Activated CD4-positive, alpha-beta T cell treated with anti-CD3 and anti-CD28 coated beads, Interleukin-2, amount 10 ng/mL, durations not matched to agents 7 days and 5 days (primary cell): ENCODE measurements at places on chromosomes 12 and 14.

GRCh38 chr12:41460906-41461305, 272.8 kb downstream of the PDZRN4 start:
- DNase-seq, result no peak
- H3K4me3 ChIP-seq, result no peak overlapping the region
- H3K4me1 ChIP-seq, result no peaks in the 10 kb centered on the region

DNA sequence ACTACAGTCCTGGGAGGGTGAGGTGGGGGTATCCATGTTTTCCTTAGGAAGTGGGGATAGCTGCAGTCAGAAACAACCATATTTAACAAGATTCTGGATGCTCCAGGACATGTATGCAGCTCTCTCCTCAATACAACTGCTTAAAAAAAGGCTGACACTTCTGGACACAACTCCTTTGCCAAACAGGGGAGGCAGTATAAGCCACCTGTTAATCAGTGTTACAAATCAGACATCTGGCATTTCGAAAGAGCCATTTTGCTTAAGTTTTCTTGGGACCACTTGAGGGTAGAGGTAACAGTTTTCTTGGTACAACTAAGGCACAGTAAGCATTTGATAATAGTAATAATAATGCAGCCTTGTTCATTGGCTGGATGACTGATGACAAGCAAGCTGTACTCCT, 47.1 kb downstream of the RPGRIP1 start:
- H3K27ac ChIP-seq, result no peak overlapping the region
- no peaks in the 10 kb centered on the region for H3K36me3 ChIP-seq
- no peak for DNase-seq
- H3K4me3 ChIP-seq, result no peak overlapping the region
- peaks cover 10% of the 10 kb centered on the region for H3K27me3 ChIP-seq

DNA sequence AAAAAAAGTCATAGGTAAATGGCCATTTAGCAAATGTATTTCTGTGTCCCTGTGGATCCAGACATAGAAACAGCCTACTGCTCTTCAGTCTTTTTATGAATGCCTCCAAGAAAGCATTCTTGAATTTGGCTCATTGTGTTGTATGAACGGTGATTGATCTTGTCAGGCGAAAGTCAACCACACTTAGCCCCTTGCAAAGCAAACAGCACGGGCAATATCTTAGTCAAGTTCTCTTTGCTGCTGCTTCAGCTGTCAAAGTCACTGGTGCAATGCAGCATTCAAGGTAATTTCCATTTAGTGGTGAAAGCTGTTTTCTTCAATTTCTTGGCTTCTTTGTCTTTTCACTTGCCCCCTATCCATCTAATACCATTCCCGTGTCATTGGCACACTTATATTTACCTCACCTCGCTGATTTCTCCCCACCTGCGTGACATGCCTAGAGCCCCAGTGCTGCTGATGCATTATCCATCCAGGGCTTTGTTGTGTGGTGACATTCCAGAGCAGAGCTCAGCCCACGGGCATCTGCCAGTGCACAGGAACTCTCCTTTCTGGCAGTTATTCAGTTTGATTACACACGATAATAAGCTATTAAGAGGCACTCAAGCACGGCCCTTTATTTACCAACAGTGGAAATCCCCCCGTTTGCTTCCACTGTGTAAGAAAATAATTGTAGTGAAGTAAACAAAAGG, 362.3 kb upstream of the NOVA1 start:
- no peak overlapping the region for H3K27ac ChIP-seq
- H3K4me3 ChIP-seq, result no peak overlapping the region
- no peaks in the 10 kb centered on the region for H3K4me1 ChIP-seq
- H3K36me3 ChIP-seq, result no peaks in the 10 kb centered on the region
- H3K27me3 ChIP-seq, result no peaks in the 10 kb centered on the region
- DNase-seq, result no peak

- DNase-seq, result no peak
- H3K27me3 ChIP-seq, result no peaks in the 10 kb centered on the region
- no peak overlapping the region for H3K27ac ChIP-seq
- H3K4me3 ChIP-seq, result no peak overlapping the region
- H3K4me1 ChIP-seq, result no peaks in the 10 kb centered on the region
Measured at GRCh38 chr12:28575593-28576205, 385.4 kb downstream of the CCDC91 start.

GRCh38 chr12:124928095-124928911, 13.9 kb upstream of the UBC start:
- H3K36me3 ChIP-seq, result peaks cover 9% of the 10 kb centered on the region
- H3K27me3 ChIP-seq, result peaks cover 7% of the 10 kb centered on the region
- H3K27ac ChIP-seq, result peak overlapping the region; percentile 96
- H3K4me3 ChIP-seq, result peak overlapping the region; percentile 89
- peaks cover 33% of the 10 kb centered on the region for H3K4me1 ChIP-seq

GRCh38 chr12:132582058-132582420, 28.3 kb downstream of the LRCOL1 start:
- no peak overlapping the region for H3K4me3 ChIP-seq
- no peaks in the 10 kb centered on the region for H3K4me1 ChIP-seq
- H3K36me3 ChIP-seq, result no peaks in the 10 kb centered on the region
- H3K27ac ChIP-seq, result no peak overlapping the region
- H3K27me3 ChIP-seq, result no peaks in the 10 kb centered on the region
- DNase-seq, result no peak

GRCh38 chr14:95953111-95953724, 76.6 kb downstream of the TUNAR start:
- no peak overlapping the region for H3K4me3 ChIP-seq
- H3K27me3 ChIP-seq, result peaks cover 6% of the 10 kb centered on the region
- no peak overlapping the region for H3K27ac ChIP-seq
- H3K36me3 ChIP-seq, result no peaks in the 10 kb centered on the region
- DNase-seq, result no peak
